ENCODE measurements at places on chromosomes 7 and 10.

GRCh38 chr7:101217388-101218235, at the start of the genes PLOD3 and ZNHIT1:
TSS of gene PLOD3 (minus strand) at chr7:101217581. CDS start at chr7:101217274, 307 bp downstream.
TSS of gene ZNHIT1 (plus strand) at chr7:101218165. CDS start at chr7:101218196, 31 bp downstream.
- peak; percentile 99 for DNase-seq

- DNase-seq: peak; percentile 88
Observed at GRCh38 chr7:129569811-129570215, 41.7 kb upstream of the NRF1 start.

DNA sequence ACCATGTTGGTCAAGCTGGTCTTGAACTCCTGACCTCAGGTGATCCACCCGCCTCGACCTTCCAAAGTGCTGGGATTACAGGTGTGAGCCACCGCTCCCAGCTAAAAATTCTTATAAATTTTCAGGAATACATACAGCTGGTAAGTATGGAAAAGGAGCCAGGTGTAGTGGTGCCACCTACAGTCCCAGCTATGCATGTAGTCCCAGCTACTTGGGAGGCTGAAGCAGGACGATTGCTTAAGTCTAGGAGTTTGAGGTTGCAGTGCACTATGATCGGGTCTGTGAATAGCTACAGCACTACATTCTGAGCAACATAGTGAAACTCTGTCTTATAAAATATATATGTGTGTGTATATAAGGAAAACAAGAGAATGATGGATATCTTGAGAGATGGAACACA, 19.0 kb downstream of the LDB1 start:
- DNase-seq: no peak

DNA sequence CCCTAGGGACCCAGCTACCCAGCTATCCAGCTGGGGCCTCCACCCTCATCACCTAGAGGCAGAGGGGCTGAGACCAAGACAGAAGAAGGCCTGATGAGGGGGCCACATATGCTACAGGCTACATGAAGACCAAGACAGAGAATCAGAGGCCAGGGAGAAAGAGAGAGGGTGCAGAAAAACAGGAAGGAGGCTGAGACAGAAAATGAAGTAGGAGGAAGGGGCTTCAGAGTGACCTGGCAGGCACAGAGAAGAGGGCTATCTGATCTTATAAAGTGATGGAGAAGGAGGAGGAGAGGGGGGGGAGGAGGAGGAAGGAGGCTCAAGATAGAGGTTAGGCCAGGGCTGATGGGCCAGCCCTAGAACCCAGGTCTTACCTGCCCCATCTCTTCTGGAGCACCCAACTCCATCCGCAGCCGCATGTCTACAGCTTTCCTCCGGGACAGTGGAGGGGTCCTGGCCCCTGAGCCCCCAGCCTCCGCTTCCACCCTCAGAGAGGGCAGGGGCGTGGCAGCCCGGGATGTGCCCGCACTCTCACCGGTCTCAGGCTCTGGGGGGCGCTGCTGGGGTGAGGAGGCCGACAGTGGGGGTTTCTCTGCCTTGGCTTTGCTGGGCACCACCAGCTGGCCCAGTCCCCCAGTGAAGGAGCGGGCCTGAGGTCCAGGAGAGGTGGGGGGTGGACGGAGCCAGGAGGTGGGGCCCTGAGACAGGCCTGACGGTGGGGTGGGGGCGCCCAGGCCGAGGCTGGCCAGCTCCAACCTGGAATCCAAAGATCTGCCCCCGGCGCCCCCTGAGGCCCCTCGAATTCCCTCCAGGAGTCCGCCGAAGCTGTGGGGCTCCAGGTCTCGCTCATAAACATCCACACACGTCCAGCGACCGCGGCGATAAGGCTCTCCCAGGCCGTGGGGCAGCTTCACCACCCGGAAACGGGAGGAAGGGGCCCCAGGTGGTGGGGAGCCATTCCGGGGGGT, 1.8 kb downstream of the TSC22D4 start:
- peak; percentile 90 for DNase-seq

- DNase-seq: peak; percentile 71
Observed at GRCh38 chr7:265998-266850, 23.7 kb upstream of the FOXL3 start.

DNA sequence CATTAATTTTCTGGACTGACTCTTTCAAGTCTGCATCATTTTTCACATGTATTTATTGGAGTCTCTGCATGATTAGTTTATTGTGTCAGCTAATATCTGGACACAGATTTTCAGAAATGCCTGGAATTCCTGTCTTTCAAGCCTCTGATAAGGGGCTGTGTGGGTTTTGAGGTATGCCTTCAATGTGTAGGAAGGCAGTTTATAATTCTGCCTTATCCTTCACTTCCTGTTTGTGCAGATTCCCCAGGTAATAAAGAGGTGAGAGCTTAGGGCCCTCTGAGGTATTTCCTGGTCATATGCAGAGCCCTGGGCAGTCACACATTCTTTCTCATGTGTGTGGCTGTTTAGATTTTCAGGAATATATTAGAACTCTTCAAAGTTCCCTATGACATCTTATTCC, 79.4 kb upstream of the PRKCQ start:
- no peak for DNase-seq

GRCh38 chr7:116226664-116227063, 16.3 kb downstream of the TES start:
- DNase-seq: peak; percentile 1

- no peak for DNase-seq
Observed at GRCh38 chr7:55194522-55194921, 170.6 kb upstream of the LANCL2 start.

GRCh38 chr7:116574025-116574822, 49.4 kb downstream of the CAV1 start:
- no peak for DNase-seq

- DNase-seq: no peak
Observed at GRCh38 chr10:91424016-91424415, 13.9 kb downstream of the HECTD2 start.
